ENCODE measurements at places on chromosomes 16 and 17.
A peak's percentile ranks its signal among the peaks of the same experiment; 100 is the strongest.

- DNase-seq, result peak; percentile 71
Observed at GRCh38 chr16:22948603-22949368, 134.8 kb downstream of the HS3ST2 start.

- no peak for DNase-seq
Observed at GRCh38 chr16:25570131-25570530, 121.6 kb upstream of the HS3ST4 start.

- no peak for DNase-seq
Observed at GRCh38 chr17:82820278-82821251, 19.3 kb downstream of the ZNF750 start.

GRCh38 chr16:49930841-49931240, 74.9 kb upstream of the ZNF423 start:
- DNase-seq, result peak; percentile 3

- DNase-seq, result no peak
Observed at GRCh38 chr17:82892899-82893565, 53.2 kb upstream of the ZNF750 start.

DNA sequence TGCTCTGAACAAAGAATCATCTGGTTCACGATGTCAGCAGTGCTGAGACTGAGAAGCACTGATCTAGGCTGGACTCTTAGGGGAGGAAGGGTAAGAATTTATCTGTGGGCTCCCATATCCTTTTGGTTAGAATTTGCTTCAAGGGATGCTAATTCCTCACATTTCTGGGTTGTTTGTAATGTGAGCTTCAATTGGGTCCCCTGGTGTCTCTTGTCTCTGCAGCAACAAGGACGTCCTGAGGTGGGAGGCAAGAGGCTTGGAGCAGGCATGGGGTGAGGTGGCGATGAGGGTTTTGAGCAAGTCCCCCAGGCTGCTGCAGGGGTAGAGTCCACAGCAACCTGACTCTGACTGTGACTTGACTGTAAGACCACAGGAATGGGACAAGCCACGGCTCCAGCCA, 213.8 kb upstream of the NLRP1 start:
- DNase-seq, result no peak

DNA sequence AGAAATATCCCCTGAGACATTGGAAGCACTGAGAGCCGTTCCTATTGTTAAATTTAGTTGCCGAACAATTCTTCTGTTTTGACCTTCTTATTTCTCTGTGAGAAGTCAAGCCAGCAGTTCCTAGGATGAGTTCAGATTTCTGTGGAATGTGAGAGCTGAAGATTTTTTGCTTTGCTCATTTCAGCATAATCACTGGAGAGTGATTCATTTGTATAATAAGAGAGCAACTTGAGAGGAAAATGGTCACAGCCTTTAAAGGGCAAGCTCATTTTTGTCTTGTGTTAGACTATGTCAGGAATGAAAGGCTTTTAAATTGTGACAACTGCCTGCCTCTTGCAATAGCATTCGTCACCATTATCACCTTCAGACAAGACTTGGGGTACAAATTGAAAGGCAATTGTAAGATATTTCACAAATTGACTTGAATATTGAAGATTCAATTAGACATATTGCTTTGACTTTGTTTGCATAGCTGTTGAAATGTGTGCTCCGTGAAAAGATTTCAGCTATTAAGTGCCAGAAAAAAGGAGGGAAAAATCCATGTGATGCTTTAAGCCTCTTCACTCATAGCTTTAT, 900.0 kb upstream of the GOT2 start:
- DNase-seq, result no peak

- no peak for DNase-seq
Observed at GRCh38 chr16:55571-56136, 2.0 kb downstream of the SNRNP25 start.

Measured in NCI-H69 (cell line).